Left colon (tissue), 2 donors: ENCODE measurements at places on chromosomes 16 and 17. TPM values are rescaled to one million over a fixed set of nuclear protein-coding genes. Genes with fewer than 3 reads are reported as not detected.

GRCh38 chr17:78697554-78698343, 84.3 kb downstream of the CYTH1 start:
- DNase-seq = no peak

DNA sequence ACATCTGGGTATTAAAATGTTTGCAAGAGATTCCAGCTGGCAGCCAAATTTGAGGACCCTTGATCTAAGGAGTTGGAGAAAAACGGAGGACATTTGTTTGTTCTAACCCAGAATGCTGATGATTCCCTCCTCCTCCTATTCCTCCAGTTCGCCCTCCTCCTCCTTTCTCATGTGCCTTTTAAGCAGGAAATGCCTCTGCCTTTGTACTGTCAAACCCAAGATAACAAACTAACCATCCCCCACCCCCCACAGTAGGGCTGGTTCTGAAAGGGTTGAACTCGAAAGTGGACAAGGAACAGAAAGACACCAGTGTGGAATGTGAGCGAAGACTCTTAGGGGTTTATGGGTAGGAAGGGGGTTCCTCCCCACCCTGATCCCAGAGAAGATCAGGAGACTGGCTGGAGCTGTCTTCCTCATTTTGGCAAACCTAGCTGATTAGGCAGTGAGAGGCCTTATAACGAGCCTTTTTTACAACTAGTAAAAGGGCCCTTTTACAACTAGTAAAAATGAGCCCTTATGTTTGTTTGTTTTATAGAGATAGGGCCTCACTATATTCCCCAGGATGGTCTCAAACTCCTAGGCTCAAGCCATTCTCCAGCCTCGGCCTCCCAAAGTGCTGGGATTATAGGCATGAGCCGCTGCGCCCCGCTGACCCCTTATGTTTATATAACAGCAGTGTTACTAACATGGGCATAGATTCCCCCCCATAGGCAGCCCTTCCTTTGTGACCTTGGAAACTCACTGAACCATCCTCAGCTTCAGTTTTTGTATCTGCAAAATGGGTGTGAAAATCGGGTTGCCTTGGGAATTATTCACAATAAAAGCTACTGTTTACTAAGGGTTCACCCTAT, 975 bp downstream of the CHD9 start:
- peak; percentile 67 for DNase-seq

DNA sequence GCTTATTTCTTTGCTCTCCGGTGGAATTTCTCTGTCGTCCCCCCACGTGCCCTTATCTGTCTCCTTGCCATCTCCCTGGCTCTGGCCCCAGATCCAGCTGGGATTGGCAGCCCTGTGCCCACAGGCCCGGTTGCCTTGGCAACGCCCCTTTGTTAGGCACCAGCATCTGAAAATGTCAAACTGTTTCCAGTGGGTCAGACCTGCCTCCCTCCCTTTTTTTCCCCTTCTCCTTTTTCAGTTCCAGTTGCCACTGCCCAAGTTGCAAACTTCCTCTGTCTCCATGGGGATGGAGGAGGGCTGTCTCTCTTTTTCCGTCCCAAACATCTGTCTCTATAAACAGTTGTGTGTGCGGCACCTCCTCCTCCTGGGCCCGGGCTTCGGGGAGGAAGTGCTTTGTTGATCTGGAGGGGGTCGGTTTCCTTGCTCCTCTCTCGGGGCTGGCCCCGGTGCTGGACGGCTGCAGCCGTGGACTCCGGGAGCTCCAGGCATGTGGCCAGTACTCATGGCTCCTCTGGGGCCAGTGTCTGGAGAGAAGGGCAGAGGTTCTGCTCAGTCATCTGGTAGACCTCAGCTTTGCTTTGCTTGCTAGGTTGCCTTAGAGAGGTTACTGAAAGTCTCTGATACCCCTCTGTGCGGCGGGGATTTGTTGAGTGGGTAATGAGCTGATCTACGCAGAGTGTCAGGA, 35.3 kb downstream of the SOCS3 start:
- DNase-seq = peak; percentile 51

DNA sequence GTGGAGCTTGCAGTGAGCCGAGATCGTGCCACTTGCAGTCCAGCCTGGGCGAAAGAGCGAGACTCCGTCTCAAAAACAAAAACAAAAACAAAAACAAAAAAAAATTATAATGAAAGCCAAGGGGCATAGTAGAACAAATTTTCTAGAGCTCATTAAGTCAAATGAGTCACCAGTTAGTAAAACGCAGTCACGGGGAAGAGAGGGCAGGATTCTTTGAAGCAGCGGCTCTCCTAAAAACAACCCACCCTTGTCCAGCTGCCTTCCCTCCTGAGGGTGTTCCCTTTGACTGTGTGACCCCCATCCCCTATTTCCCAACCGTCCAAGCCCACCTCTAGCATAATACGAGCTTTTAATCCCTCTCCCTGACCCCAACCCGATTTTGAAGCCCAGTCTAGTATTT, 44.1 kb upstream of the STH start:
- no peak for DNase-seq

- peak; percentile 17 for DNase-seq
Observed at GRCh38 chr16:80027007-80027965, 426.7 kb upstream of the MAF start.

DNA sequence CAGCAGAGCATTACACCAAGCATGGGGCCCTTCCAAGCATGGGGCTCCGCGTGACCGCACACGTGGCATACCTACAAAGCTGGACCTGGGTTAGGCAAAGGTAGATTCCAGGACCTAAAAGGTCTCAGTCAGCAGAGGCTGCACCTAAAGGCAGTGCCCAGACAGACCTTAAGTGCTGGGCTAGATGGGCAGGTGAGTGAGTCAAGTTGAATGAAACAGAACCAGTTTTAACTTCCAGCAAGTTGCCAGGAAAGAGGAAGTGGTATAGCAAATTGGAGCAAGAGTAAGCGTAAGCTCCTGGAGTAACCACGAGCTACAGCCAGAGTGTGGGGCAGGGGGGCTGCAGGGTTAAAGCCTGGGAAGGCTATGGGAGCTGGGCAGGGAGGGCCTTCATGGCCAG, 49.5 kb downstream of the SRCIN1 start:
- DNase-seq = no peak

DNA sequence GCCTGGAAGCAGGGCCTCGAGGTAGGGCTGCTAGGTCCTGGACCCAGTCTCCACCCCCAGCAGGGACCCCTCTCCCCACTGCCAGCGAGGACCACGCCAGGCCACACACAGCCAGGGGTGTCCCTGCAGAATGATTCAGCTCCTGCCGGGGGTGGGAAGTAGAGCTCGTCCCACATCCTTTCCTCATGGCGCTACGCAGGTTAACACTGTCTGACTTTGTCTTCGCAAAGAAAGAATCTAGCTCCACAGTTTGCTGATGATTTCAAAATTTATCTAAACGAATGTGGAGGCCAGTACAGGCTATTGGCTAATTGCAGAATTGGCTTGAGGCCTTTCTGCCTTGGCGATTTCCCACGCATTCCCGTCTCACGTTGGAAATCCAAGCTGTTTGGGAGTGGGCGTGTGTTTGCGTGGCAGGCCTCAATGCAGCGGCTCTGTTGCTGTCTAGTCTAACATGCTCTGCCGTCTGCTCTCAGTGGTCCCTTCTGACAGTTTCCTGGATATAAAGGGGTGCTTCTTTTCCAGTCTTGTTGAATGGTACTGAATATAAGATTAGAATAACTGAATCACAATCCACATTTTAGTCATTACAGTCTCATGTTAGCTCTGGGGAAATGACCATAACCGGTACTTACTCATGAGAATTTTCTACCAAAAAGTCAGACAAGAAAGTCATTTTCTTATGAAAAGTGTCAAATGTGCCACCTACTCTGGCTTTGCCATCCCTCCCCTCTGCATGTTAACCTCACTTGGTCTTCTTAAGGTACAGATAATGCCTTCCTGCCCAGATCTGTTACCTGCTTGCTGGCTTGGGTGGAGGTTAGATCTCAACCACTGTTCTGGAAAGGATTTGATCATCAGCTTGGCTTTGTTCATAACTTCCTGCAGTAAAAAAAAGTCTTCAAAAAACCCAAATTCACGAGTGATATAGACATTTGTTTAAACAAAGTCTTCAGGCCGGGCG, 252.4 kb downstream of the NTN1 start:
- DNase-seq = no peak

DNA sequence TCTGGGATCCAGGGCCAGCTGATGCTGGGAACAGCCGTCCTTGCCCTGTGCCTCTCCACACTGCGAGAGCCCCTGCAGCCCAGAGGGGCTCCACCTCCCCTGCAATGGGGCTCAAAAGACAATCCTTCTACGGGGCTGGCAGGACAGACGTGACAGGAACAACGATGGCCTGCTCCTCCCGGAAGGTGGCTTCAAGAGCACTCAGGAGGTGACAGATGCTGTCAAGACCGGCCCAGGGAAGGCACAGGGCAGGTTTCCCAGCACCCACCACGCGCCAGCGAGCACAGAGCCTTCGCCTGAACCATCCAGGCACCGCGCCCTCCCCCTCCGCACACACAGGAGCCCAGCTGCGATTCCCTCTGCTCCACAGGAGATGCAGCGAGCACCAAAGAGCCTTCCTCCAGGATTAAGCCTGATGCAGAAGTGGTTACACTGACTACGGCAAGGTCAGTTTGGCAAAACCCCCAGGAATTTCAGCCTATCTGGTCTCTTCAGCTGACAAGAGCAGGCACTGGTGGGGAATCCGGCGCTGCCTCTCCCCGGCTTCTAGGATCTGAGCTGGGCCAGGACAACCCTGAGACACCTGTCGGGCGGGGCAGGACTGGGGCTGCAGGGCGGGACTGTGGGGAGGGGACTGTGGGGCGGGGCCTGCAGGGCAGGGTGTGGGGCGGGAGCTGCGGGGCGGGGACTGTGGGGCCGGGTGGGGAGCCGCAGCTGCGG, 103.4 kb downstream of the ZNF778 start:
- peak; percentile 81 for DNase-seq

- no peak for DNase-seq
Observed at GRCh38 chr17:74107107-74107506, 96.4 kb upstream of the RPL38 start.

DNA sequence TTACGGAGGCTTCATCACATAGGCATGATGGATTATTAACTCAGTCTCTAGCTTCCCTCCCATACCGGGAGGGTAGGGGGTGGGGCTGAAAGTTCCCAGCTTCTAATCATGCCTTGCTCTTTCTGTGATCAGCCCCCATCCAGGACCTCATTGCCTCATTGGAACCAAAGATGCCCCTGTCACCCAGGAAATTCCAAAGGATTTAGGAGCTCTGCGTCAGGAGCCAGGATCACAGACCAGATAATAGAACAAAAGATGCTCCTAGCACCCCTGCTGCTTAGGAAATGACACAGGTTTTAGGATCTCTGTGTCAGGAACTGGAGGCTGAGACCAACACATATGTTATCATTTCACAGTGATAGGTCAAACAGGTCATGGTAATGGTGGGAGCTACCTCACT, 9.7 kb downstream of the USB1 start:
- DNase-seq = no peak

- DNase-seq = no peak
Observed at GRCh38 chr17:76359375-76359774, 5.7 kb upstream of the PRPSAP1 start.

DNA sequence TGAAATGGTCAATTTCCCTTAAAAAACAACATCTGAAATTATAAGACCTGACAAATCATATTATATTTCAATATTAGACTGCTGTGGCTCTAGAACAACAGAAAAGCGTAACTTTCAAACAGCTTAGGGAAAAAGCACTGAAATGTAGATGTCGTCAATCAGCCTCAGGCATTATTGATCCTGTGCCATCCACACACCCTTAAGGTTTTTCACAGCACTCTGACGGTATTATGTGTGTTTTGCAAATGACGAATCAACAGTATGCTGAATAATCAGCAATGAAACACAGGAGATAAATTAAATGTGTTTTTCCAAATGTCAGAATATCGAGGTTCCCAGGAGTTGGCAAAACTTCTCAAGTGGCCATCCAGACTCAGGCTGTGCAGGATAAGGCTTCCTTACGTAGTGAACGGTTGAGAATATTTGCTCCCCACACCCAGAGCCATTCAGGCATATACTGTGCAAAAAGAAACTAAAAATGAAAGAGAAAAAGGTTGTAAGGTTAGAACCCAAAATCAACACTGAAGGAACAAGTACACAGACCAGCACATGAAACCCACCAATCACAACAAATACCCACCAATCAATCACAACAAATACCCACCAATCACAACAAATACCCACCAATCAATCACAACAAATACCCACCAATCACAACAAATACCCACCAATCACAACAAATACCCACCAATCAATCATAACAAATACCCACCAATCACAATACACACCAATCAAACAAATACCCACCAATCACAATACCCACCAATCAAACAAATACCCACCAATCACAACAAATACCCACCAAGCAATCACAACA, 7.7 kb upstream of the MBTPS1 start:
- DNase-seq = no peak

DNA sequence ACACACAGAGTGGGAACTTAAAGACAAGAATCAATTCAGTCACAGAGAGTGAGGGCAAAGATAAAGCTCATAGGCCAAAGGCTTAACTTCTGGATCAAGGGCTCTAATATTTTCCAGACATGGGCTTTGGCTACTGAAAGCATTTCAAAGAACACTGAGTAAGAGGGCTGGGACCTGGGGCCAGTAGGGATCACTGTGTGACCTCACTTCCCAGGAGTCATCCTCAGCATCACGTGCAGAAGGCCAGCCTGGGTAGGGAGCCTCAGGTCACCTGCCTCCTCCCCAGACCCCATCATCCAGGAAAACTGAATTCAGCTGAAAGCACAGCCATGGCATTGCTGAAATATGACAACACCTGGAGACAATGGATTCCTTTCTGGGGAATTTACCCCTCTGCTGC, 163.5 kb downstream of the RAB11FIP4 start:
- no peak for DNase-seq

DNA sequence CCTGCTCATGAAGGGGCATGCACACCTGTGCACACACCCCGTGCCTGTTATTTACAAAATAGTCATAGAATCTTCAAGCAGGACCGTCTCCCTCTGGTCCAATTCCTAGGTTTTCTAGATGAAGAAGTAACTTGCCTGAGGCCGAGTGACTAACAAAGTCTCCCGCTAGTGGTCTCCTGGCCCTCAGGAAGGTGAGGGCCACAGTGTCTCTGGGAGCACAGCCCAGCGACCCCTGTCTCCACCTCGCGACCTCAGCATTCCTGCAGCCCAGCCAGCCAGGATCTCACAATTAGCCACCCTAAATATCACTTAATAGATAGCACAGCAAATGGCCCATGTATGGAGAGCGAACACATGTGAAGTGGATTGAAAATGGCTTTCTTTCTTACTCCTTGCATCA, 30.5 kb upstream of the CACNG1 start:
- no peak for DNase-seq

- no peak for DNase-seq
Observed at GRCh38 chr17:11332706-11333105, 91.7 kb downstream of the SHISA6 start.

GRCh38 chr16:75074920-75075687, 41.5 kb downstream of the LDHD start:
- DNase-seq = peak; percentile 45

- no peak for DNase-seq
Observed at GRCh38 chr17:78899361-78900260, 3.4 kb downstream of the CEP295NL start.

GRCh38 chr16:75304521-75305363, 53.3 kb upstream of the BCAR1 start:
- peak; percentile 66 for DNase-seq

- DNase-seq = no peak
Observed at GRCh38 chr16:27445502-27446175, 43.7 kb downstream of the IL21R start.

- DNase-seq = peak; percentile 88
Observed at GRCh38 chr17:21278450-21279197, 5.9 kb upstream of the MAP2K3 start.

- DNase-seq = no peak
Observed at GRCh38 chr17:37648555-37648954, 5.3 kb upstream of the DDX52 start.

The SMTNL2 gene
- total RNA-seq = 0.25 TPM

The PDILT gene
- not detected for total RNA-seq

The PRM3 gene
- not detected for total RNA-seq

The STH gene
- not detected for total RNA-seq

The EPN3 gene
- total RNA-seq = 40.1 TPM

The KIAA0753 gene
- total RNA-seq = 14.1 TPM
